ENCODE measurements at places on chromosomes 11 and 22. TPM values are rescaled to one million over a fixed set of nuclear protein-coding genes. Genes with fewer than 3 reads are reported as not detected.

The MMP1 gene
- total RNA-seq: 1.8 TPM

The TRIM51 gene
- total RNA-seq: not detected

The HSPB2 gene
- 0.19 TPM for total RNA-seq

The OR10D3 gene
- not detected for total RNA-seq

The C11orf97 gene
- not detected for total RNA-seq

The PIWIL4 gene
- total RNA-seq: 2.5 TPM

The MRGPRX3 gene
- total RNA-seq: not detected

The SEPTIN3 gene
- total RNA-seq: 0.90 TPM

The OR51B4 gene
- not detected for total RNA-seq

The SIRT3 gene
- total RNA-seq: 6.5 TPM

The CASTOR1 gene
- 12.8 TPM for total RNA-seq

The MFRP gene
- not detected for total RNA-seq

The TRPM5 gene
- total RNA-seq: 0.09 TPM

The LRRC32 gene
- 2.9 TPM for total RNA-seq

The C11orf16 gene
- total RNA-seq: 2.9 TPM

The APOA5 gene
- total RNA-seq: 0.05 TPM

The PPM1F gene
- total RNA-seq: 13.0 TPM

The GGT5 gene
- total RNA-seq: 3.2 TPM

The ZNF408 gene
- 6.5 TPM for total RNA-seq

The POLR2L gene
- total RNA-seq: 92.3 TPM

The OR5B21 gene
- not detected for total RNA-seq

The C11orf86 gene
- not detected for total RNA-seq

The SYT12 gene
- total RNA-seq: 0.09 TPM

The ESAM gene
- total RNA-seq: 3.6 TPM

The YPEL4 gene
- total RNA-seq: 0.94 TPM

The FOLR3 gene
- 0.33 TPM for total RNA-seq

The MS4A18 gene
- total RNA-seq: not detected

The TMPRSS13 gene
- total RNA-seq: 1.5 TPM

The OR51T1 gene
- total RNA-seq: not detected

The VSIG10L2 gene
- 0.09 TPM for total RNA-seq

The PDE2A gene
- total RNA-seq: 1.1 TPM

The CSNK2A3 gene
- 1.5 TPM for total RNA-seq

The MEI1 gene
- 9.2 TPM for total RNA-seq

The ELFN2 gene
- total RNA-seq: 0.28 TPM

The OR8B12 gene
- total RNA-seq: not detected

The RAB36 gene
- total RNA-seq: 0.42 TPM

The PHLDA2 gene
- 0.14 TPM for total RNA-seq
